ENCODE measurements at places on chromosomes 2 and 18.

- DNase-seq = no peak
Measured at GRCh38 chr2:238285653-238286082, 2.7 kb downstream of the PER2 start.

DNA sequence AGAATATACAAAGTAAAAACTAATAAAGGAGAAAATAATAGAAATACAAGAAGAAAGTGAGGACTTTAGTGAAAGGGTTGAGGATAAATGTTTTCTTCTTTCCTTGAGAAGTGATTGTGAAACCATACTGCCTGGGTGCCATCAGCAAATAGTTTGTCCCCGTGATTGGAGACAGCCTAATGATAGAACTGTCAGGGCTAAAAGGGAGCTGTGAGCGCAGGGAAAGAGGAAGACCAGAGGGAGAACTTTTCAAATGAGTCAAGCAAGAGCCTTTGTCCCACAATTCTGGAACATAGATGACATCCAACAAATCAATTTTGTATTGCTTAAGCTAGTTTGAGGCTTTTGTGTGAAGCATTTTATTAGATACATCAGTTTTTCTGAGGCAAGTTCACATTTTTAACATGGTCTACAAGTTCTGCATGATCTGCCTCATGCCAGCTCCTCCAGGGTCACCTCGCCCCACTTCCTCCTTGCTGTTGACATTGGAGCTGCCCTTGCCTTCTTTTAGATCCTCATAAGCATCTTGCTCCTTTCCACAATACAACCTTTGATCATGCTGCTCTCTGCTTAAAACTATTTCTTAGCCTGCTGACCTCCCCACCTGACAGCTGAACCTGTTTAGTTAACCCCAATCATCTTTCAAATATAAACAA, 213.4 kb upstream of the REG3G start:
- no peak for DNase-seq

- no peak for DNase-seq
Measured at GRCh38 chr2:218295029-218295428, 2.7 kb upstream of the TMBIM1 start.

DNA sequence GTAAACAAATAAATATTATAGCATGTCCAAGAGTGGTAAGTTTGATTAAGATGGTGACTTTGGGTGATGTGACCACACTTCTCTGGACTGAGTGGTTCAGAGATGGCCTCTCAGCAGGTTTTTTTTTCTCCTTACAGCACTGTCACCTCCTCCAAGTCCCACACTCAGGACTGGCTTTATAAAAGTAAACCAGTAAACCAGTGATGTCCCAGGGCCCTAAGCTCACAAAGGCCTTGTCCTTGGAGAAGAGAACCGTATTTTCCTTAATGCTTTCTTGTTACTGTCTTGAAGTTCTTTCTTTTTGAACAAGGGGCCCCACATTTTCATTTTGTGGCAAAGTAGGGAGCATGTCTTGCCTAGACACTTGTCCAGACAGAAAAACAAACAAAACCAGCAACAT, 274.0 kb downstream of the MYCN start:
- DNase-seq = no peak

DNA sequence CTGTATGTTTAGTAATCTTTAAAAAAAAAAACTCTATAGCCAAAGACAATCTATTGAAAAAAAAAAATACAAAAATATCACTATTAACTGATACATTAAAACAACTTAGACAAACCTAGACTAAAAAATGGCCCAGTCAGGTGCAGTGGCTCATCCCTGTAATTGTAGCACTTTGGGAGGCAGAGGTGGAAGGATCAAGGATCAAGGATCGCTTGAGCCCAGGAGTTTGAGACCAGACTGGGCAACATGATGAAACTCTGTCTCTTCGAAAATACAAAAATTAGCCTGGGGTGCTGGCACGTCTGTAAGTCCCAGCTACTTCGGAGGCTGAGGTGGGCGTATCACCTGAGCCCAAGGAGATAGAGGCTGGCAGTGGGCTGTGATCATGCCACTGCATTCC, 16.1 kb downstream of the ESCO1 start:
- DNase-seq = no peak

DNA sequence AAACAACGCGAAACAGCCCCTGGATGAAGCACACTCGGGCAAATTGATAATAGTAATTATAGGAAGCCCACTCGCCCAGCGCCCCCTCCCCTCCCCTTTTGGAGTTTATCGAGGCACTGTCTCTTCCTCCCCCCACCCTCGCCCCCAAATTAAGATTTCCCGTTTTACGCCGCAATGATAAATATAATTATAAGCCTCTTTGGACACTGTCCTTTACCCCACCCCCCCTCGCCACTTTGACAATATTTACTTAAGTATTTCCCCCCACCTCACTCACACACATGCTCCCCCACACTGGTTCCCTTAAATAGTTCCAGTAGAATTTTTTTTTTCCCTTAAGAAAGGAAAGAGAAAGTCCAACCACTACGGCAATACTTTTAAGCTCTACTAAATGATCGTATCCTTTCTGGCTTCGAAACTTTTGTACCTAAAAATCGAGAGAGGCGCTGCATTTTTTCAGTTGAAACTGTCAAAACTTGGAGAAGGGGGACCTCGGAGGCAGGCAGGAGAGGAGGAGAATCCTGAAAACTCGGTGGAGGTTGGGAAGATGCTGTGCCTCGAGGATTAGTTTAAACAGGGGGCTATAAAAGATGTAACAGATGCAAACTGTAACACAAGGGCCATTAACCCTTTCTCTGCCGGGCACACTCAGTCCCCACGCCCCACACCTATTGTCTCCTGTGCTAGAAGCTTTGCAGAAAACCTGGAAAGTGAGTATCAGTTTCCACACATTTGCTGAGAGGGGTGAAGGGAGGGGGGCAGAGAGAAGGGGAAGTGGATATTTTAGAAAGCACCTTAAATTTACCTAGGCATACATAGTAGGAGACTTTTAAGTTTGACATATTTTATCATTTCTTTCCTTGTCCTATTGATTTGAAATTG, 1.8 kb downstream of the ZEB2 start:
- no peak for DNase-seq

DNA sequence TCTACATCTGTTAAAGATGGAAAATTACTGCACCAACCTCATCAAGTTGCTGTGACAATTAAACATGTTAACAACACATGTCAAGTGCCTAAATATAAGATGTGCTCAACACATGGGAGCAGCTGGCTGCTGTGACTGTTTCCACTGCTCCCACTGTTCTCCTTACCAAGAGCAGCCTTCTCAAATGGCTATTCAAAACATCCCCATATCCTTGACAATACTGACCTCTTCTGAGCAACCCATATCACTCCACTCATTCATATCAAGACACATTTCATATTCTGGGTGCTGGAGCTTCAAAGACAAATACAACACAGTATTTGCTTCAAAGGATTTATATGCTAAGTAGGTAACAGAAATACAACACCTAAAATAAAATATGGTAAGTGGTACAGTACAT, 60.3 kb downstream of the PIAS2 start:
- no peak for DNase-seq

GRCh38 chr18:62925031-62925688, 209.8 kb downstream of the PHLPP1 start:
- DNase-seq = no peak

GRCh38 chr2:232022718-232023117, 61.2 kb downstream of the DIS3L2 start:
- DNase-seq = no peak
